Fibroblast of skin of right quadriceps (primary cell): ENCODE measurements at places on chromosomes 3 and 15.

DNA sequence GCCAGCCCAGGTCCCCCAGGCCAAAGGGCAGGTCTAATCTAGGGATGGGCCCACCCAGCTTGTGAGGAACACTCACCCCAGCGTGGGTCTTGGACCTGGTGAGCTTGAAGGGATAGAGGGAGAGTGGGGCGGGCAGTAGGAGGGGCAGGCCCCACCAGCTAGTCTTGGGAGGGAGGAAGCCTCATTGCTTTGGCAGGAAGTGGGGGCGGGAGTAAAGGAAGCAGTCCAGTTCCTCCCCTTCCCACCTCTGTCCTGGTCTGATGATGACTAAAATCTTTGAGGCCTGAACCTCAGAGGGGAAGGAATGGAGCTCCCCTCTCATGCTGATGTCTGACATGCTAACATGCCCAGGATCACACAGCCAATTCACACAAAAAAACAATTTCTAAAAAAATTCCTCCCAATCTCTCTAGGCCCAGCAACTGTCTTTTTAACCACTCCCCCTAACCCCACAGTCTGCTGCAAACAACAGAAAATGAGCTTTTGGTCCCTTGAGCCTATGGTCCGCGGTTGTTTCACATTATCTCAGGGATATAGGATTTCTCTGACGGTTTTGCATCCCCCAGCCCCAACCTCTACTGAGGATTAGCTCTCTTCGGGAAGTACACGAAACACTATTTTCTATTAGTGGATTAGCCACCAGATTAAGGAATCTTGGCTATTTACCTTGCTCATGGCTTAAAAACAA is 30.7 kb upstream of the DUSP7 start:
- DNase-seq = peak; percentile 53

- DNase-seq = no peak
These were observed 346.8 kb downstream of the SOX2 start for GRCh38 chr3:182058488-182058887.

- DNase-seq = no peak
These were observed 253.2 kb downstream of the RORA start for GRCh38 chr15:60975952-60976351.

- DNase-seq = no peak
These were observed 55.5 kb upstream of the ATP11B start for GRCh38 chr3:182737825-182738224.

GRCh38 chr3:118597184-118597583 is 437.5 kb downstream of the IGSF11 start:
- DNase-seq = no peak

DNA sequence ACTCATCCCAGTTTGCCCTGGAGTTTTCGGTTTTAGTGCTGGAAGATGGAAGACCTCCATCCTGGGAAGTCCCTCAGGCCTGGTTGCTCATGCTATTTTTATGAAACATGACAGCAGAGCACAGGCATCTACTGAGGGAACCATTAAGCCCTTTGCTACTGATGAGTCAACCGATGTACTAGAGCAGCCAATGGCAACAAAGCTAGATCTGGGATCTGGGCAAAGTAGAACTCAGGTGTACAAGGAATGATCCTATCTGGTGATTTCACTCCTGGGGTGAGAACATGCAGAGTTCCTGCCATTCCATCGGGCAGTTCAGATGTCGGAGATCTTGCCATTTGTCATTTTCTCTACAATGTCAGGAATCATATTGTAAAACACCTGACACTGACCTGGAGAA is 166.2 kb upstream of the NSMCE3 start:
- peak; percentile 22 for DNase-seq

- no peak for DNase-seq
These were observed 186.2 kb upstream of the CADPS start for GRCh38 chr3:63061449-63061848.

DNA sequence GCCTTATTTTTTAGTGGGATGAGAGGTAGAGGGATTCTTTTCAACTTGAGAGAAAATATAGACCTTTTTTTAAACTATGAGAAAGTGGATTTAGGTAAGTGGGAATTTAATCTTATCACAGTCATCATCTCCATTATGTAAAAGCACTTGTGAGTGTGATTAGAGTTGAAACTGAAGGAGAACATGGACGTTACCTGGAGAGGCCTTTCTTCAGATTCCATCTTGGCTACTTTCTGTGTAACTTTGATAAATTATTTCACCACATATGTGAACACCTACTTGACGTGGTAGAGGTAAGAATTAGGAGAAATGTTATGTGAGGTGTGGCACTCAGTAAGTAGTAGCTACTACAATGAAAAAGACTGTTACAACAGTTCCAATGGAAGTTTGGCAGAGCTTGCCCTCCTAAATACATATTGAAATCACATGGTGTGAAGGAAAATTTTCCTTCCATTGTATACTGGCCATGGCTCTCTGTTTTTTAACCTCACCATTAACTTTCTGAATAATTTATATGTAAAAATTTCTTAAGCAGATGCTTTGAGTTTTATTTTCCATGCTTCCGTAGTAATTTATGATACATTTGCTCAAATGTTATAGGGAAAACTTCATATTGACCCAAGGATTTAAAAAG is 193.3 kb downstream of the FNDC3B start:
- no peak for DNase-seq

DNA sequence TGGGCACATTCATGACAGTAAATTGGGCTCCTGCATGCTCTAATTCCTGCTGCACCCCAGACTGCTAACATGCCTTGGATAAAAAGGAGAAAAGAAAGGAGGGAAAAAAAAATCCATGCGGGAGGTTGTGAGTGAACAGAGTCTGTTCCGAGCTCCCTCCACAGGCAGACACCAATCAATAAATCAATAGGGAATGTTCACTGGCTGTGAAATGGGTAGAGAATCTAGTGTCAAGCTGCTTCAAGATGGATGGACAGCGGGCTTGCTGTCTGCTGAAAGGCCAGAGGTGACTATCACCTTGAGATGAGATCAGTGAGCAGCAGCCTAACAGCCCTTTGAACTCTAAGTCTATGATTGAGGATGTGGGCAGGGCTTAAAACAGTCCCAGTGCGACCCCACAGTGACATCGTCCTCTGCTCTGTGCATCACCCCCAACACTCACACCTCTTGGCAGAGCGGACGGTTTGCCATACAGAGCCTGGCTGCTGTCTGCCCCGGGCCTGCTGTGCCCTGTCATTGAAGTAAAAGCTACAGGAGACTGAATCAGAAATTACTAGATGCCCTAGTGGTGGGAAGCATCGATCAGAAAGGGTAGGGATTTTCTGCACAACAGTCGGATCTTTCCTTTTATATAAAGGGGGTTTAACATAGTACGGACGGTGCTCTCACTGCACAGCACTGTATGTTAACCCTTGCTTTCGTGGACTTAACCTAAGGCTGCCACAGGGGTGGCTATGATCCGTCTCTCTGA is 247.9 kb upstream of the ONECUT1 start:
- no peak for DNase-seq

GRCh38 chr15:100338247-100338646 is 3.5 kb downstream of the ADAMTS17 start:
- no peak for DNase-seq

- no peak for DNase-seq
These were observed 108.8 kb upstream of the CCDC54 start for GRCh38 chr3:107268469-107268868.

GRCh38 chr3:121443456-121443855 is 102.3 kb downstream of the POLQ start:
- no peak for DNase-seq

GRCh38 chr3:59153648-59154047 is 103.8 kb upstream of the CFAP20DC start:
- DNase-seq = no peak

DNA sequence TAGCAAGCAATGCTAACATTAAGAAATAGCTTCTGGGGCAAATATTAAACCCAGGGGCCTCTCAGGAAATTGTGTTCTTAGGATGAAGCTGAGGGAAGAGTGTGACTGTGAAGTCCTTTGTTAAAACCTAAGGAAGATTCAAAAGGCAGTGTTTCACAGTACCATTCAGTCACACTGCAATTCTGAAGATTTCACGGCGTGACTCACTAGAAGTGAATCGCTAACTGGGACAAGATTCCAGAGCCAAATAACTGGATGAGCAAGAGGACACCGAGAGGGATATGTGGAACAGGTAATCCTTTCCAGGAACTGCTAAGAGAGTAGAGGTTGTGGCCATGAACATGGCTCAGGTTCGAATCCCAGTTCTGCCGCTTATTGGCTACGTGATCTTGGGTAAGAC is 61.8 kb upstream of the SMAD3 start:
- DNase-seq = peak; percentile 68

DNA sequence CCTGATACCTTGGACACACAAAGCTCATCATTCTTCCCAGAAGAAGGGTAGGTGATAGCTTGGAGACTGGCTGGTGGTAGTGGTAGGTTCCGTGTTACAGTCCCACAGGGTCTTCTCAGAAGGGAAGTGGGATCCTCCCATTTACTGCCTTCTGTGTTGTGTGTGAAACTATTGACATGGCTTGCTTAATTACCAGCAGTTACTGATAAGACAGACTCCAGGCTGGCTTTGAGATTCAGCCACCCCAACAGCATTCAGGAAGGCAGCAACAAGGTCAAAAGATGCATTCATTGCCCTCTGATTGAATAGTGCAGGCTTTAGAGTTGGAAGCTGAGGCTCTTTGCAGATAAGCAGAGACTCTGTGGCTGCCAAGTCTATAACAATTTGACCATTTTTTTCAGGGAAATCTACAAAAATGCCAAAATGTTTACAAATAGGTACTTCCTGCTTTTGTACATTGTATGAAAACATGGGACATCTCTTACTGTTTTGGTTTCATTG is 7.7 kb downstream of the ARNT2 start:
- no peak for DNase-seq

DNA sequence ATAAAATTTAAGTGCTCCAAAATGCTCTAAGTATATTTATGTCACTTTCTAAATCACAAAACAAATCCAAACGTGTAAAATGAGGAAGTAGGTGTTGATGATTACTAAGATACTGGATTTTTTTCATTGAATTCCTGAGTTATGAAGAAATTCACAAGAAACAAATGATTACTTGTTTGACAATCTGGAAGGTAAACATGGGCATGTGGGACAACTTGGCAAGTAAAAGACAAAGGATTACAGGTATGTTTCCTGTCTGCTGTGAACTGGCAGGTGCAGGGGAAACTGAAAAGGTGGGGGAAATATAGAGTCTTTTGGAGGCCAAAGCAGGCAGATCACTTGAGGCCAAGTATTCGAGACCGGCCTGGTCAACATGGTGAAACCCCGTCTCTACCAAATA is 252.7 kb upstream of the AZI2 start:
- DNase-seq = no peak

DNA sequence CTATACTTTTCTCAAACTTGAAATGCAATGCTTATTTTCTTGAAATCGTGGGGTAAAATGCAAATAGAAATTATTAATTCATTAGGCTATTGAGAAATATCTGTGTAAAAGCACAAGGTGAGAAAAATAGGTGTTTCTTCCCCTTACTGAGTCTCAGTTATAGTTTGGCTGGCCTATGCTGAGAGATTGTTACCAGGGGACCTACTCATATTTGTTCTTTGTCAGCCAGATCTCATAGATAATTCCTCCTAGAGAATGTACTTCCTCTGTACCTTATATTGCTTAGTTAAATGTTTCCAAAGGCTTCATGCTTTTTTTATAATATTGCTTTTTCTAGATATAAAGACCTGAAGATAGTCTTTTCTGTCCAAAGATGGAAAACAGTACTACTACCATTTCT is 60.0 kb upstream of the TRPC1 start:
- no peak for DNase-seq

DNA sequence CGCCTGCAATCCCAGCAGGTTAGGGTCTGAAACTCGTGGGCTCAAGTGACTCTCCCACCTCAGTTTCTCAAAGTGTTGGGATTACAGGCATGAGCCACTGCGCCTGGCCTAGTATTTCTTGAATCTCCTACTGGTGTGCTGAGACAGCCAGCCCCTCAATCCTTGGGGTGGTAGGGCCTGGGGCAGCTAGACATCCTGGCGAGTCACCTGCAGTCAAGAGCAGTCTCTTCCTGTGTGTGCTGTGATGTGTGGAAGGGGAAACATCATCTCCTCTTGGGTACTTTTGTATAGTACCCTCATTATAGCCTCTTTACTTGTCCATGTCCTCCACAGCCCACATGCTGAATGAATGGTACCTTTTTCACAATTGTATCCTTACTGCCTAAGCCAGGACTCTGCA is 4.9 kb upstream of the HEXA start:
- DNase-seq = no peak

DNA sequence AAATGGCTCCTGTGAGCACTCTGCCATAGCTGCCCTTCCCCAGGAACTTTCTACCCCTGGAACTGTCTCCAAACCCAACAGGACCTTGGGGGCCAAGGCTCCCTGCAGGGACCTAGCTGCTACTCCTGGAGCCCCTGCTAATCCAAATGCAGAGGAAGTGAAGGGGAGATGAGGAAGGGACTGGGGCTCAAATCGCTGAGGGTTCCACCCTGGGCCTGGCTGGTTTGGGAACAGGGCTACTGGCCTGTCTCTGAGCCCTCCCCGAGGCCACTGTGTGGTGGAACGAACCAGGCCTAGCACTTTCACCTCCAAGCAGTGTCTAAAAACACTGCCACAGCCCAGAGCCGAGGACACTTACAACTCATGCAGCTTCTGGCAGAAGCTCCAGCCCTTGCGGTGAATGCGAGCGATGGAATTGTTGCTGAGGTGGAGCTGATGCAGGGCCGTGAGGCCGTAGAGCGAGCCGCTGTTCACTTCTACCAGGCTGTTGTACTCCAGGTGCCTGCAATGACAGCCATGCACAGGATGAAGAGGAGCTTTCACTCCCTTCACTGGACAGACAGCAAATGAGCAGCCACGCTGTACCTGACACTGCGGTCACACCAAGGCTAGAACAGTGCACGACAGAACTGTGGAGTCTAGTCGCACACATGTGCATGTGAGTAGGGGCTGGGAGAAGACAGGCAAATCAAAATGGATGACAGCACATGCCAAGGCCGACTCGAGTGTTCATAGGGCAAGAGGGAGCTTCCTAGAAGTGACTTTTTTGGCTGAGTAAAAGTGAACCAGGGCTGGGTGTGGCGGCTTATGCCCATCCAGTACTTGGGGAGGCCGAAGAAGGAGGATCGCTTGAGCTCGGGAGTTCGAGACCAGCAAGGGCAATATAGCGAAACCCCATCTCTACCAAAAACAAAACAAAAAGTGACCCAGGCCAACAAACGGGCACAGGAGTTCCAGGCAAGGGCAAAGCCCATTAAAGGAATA is 90.8 kb downstream of the LRIG1 start:
- DNase-seq = no peak
